ENCODE measurements at places on chromosomes 6 and 20. TPM values are rescaled to one million over a fixed set of nuclear protein-coding genes. Genes with fewer than 3 reads are reported as not detected.
A peak's percentile ranks its signal among the peaks of the same experiment; 100 is the strongest.

The SIGLEC1 gene
- total RNA-seq = 22.8 TPM

- no peak for DNase-seq
Measured at GRCh38 chr20:58921564-58921963, 59.5 kb upstream of the NELFCD start.

The COL21A1 gene
- 6.6 TPM for total RNA-seq

DNA sequence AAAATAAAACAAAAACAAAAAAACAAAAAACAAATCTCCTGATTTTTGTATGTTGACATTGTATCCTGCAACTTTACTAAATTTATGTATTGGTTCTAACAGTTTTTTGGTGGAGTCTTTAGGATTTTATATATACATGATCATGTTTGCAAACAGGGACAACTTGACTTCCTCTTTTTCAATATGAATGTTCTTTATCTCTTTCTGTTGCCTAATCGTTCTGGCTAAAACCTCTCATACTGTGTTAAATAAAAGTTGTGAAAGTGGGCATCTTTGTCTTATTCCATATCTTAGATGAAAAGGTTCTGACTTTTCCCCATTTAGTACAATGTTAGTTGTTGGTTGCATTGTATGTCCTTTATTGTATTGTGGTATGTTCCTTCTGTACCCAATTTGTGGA, 261.7 kb upstream of the NOX3 start:
- no peak for DNase-seq

The POPDC3 gene
- total RNA-seq = 0.41 TPM

The HFE gene
- 11.8 TPM for total RNA-seq

DNA sequence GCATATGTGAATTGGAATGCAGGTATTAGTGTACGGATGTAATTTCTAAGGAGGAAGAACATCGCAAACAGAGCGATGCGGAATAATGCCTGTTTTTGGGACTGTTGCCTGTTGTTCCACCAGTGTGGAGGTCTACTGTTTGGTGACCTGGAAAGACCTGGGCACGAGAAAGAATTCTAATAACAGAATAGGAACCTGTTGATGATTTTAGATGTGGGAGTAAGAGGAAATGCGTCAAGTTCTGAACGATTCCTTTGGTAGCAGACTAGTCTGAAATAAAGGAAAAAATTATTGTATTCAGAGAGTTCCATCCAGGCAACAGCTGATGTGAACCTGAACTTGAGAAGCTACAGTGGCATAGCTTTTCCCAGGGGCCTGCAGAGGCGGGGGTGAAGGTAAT, 192.1 kb downstream of the DTNBP1 start:
- DNase-seq = no peak

- no peak for DNase-seq
Measured at GRCh38 chr6:108080010-108080780, 5.7 kb upstream of the OSTM1 start.

GRCh38 chr6:144134737-144135136, 15.6 kb upstream of the STX11 start:
- DNase-seq = no peak

- no peak for DNase-seq
Measured at GRCh38 chr20:50020288-50020687, 37.5 kb downstream of the SNAI1 start.

The DOK5 gene
- 2.6 TPM for total RNA-seq

The TRIM10 gene
- total RNA-seq = not detected

GRCh38 chr6:50699051-50699775, 14.1 kb upstream of the TFAP2D start:
- no peak for DNase-seq

DNA sequence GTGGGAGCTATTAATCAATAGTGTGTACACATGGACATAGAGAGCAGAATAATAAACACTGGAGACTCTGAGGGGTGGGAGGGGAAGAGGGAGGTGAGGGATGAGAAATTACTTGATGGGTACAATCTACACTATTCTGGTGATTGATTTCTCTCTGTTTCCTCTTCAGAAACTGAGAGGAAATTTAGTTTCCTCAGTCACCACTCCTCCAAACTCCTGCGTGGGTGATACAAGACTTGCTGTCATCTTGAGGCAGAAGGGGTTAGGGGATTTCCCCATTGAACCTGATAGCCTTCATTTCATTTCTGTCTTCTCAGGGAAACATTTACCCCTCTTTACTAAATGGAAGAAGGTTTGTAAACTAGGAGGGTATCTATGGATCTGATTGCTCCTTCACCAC, 84.3 kb upstream of the ESR1 start:
- DNase-seq = no peak

- DNase-seq = no peak
Measured at GRCh38 chr20:63572788-63573646, 1.0 kb downstream of the HELZ2 start.

GRCh38 chr6:56486681-56487080, 156.0 kb downstream of the DST start:
- DNase-seq = no peak

DNA sequence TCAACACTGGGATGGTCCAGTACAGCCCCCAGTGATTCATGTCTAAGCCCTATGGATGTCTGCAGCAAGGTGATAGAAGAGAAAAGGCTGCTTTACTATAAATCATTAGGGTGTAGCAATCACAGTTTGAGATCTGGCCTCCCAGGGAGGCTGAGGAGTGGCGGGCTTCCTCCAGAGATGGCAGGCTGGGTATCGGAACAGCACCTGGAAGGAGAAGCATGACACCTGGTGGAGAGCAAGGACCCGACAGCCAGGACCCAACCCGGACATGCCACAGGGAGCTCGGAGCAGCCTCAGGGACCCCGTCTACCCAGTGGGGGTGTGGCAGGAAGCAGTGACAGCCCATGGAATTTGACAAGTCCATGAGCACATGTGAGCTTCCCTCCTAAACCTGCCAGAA, 114.8 kb upstream of the CD93 start:
- DNase-seq = peak; percentile 39

DNA sequence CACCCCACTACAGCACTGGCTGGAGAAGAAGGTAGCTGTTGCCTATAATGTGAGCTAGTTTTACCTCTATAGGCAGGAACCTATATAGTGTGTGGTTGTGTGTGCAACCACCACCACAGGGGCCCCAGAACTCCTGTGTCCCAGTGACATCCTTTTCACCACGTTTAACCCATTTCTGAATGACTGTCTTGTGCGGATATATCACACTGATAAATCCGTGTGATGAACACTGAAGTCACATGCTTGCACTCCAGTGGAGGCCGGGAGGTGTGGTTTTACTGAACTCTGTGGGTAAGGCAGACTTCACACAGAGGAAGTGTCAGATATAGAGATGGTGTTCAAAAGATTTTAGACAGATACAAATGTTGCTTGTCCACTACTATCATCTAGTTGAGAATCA, 32.5 kb downstream of the SDHAF4 start:
- DNase-seq = no peak

- no peak for DNase-seq
Measured at GRCh38 chr20:13060327-13060726, 51.6 kb downstream of the SPTLC3 start.

DNA sequence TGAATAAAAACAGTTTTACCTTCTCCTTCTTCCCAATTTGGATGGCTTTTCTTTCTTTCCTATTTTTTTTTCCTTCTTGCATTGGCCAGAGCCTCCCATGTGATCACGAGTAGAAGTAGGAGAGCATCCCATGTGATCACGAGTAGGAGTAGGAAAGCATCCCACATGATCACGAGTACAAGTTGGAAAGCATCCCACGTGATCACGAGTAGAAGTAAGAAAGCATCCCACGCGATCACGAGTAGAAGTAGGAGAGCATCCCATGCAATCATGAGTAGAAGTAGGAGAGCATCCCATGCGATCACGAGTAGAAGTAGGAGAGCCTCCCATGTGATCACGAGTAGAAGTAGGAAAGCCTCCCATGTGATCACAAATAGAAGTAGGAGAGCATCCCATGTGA, 218.6 kb downstream of the DLL1 start:
- DNase-seq = no peak

DNA sequence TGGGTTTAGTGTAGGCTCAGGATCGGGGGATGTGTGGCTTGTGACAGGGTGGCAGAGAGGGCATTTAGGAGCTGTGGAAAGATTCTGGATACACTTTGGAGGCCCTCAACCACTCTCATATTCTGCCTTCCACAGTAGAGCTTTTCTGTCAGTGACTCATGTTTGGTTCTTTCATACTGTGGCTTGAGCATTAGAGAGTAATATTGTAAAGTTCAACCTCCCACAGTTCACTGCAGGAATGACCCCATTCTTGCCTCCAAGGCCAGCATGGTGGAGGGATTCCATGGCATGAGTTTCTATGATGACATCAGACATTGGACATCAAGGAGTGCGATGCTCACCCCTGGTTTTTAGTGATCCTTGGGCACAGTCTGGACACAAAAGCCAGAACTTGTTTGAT, 50.9 kb downstream of the DTD1 start:
- no peak for DNase-seq

GRCh38 chr20:56630506-56631317, 1.6 kb downstream of the TFAP2C start:
- DNase-seq = no peak

The RGS17 gene
- total RNA-seq = 0.18 TPM

GRCh38 chr20:48612335-48612734, 215.5 kb downstream of the PREX1 start:
- no peak for DNase-seq

Measured in left lung (tissue), 14 donors.